Stimulated activated CD4-positive, alpha-beta T cell treated with anti-CD3 and anti-CD28 coated beads, Interleukin-12 subunit alpha, Interleukin-12 subunit beta, amount 100 ng/mL, for 48 hours (primary cell): ENCODE measurements at places on chromosomes 7 and 10.

DNA sequence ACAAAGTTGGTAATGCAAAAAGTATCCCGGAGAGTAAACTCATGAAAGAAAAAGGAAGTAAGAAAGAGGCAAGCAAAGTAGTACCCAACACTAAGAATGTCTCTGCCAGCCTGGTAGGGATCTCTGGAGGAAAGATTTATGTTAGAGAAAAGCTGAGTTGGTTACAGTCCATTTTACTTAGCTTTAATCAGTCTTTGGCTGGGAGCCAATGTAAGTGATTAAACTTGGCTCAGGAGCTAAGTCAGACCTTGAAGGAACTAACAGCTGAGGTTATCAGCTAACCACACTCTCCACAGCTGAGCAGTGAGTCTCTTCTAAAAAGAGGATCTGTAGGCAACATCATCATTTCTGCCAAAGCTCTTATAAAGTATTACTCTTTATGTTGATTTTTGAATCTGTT, 148.0 kb downstream of the ANKRD7 start:
- DNase-seq, result no peak

DNA sequence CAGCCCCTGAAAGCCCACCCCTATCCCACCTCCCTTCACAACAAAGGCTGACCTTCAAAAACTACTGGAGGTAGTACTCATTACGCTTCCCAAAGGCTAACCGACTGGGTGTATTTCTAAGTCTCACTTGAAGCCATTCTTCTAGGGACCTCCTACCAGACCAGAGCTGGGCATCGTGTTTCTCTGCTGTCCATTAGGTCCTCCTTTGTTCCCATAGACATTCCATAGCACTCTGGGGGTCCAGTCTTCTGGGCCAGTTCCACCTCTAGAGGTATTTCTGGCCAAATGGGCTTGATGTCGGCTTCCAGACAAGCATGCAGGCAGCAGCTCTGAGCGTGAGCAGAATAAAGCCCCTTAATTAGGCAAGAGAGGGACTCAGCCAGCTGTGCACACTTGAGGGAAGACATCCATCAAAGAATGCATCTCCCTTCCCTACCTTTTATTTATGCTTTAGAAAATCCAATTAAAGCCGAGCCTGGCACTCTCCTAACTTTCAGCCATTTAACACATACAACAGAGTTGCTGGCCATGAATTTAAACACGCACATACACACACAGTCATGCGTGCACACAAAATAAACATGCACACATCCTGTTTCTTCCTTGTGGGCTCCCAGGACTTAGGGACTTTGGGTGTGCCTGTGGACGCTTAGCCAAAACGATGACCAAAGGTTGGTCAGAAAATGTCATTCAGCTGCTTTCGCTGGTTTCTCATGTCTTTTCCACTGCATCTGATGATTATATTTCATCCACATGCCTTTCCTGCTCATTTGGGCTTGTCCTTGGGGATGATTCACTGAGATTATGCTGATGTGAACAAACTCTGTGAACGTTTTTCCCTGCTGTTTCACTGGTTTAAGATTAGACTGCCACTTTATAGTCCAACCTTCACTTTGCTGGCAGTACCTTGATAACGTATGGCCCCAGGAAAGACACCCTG, 362.0 kb upstream of the NFE2L3 start:
- no peak for DNase-seq

DNA sequence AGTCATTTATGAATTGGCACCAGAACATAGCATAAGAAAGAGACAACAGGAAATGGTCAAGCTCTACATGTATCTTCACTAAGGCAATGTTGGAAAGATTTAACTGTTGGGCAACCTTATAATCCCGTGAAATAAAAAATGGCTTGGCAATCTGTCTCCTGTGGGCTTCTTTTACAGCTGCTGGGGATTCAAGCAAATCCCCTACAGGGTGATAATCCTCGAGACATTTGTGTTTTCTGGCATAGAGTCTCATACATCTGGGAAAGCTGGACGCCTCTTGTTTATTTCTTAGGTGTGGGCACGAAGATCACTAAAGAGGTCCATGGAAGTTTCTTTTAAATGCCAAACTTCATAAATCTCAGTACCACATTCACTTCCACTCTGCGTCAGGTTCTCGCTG, 82.2 kb upstream of the GPR141 start:
- no peak for DNase-seq

GRCh38 chr10:47457826-47458225, 26.1 kb downstream of the ANXA8 start:
- DNase-seq, result no peak
